DND-41 (cell line): ENCODE measurements at places on chromosomes 2 and 18.

GRCh38 chr2:162114271-162114670 lies 37.8 kb downstream of the GCG start:
- no peak for DNase-seq

DNA sequence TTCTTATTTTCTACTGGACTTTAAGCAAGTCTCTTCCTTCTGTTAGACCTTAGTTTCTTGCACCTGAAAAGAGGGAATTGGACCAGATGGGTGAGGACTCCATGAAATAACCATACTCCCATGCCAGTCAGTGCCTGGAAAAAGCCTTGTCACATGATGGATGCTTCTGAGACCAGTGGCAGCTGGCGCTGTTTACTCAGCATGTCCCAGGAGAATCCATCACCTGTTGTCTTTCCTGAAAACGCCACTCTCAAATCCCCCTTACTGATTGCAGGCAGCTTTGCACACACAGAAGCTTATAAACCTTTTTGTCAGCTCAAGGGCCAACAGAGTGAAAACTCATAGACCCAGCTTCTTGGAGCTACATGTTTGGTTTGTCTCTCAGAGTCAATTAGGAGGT lies 117.6 kb downstream of the POLE4 start:
- DNase-seq: no peak

- peak; percentile 51 for DNase-seq
Measured at GRCh38 chr18:31741097-31741735, 19.5 kb downstream of the SLC25A52 start.

DNA sequence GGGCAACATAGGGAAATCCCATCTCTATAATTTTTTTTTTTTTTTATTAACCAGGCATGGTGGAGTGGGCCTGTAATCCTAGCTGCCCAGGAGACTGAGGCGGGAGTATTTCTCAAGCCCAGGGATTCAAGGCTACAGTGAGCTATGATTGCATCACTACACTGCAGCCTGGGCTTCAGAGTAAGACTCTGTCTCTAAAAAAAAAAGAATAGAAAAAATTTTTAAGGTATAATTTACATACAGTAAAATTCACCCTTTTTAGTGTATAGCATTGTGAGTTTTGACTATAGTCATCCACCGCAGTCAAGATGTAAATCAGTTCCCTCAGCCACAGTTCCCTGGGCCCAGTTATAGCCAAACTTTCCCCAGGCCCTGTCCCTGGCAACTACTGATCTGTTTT lies 57.1 kb upstream of the MSH6 start:
- DNase-seq: no peak

GRCh38 chr2:383888-384287 lies 96.0 kb upstream of the ALKAL2 start:
- DNase-seq: no peak

GRCh38 chr2:213066443-213066743 lies 85.0 kb downstream of the IKZF2 start:
- no peak for DNase-seq

GRCh38 chr18:69874058-69874457 lies 73.6 kb downstream of the CD226 start:
- no peak for DNase-seq
